Activated naive CD4-positive, alpha-beta T cell treated with anti-CD3 and anti-CD28 coated beads, Interleukin-2, amount 50 U/mL, for 72 hours (primary cell): ENCODE measurements at places on chromosomes 2 and 18. TPM values are rescaled to one million over a fixed set of nuclear protein-coding genes. Genes with fewer than 3 reads are reported as not detected.

GRCh38 chr2:681312-681711 is 4.1 kb upstream of the TMEM18 start:
- no peak for DNase-seq

GRCh38 chr2:68417926-68418325 is 49.2 kb downstream of the FBXO48 start:
- DNase-seq: no peak

DNA sequence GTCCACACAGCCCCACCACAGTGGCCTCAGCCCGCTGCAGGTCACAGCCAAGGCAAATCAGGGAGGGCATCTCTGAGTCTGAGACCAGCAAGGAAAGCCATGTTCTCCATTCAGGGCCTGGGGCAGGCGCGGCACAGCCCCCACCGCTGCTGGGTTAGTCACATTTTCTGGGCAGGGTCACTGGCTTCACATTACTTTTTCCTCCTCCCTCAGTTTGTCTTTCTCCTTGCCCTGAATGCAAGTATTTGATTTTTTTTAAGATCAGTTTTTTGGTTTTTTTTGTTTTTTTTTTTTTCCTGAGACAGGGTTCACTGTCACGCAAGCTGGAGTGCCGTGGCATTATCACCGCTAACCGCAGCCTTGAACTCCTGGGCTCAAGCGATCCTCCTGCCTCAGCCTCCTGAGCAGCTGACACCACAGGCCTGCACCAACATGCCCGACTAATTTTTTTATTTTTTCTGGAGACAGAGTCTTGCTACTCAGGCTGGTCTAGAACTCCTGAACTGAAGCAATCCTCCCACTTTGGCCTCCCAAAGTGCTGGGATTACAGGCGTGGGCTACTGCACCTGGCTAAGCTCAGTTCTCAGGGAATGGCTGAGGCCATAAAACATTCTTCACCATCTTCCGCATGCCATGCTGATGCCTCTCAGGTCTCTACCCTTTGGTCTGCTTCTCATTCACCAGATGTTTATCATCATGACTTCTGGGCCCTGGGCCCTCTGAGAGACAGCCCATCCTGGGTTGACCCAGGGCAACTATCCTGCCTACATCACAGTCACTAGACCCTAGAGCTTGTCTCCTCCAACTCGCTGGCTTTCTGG is 628 bp upstream of the CAPG start:
- DNase-seq: no peak

DNA sequence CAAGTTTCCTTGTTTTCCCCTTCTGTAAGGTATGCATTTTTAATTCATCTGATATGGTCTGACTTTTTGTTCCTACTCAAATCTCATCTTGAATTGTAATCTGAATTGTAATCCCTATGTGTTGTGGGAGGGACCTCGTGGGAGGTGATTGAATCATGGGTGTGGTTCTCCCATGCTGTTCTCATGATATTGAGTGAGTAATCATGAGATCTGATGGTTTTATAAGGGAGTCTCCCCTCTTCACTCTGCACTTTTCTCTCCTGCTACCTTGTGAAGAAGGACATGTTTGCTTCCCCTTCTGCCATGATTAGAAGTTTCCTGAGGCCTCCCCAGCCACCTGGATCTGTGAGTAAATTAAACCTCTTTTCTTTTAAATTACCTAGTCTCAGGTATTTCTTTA is 476.1 kb downstream of the LPIN1 start:
- DNase-seq: no peak

- DNase-seq: no peak
Measured at GRCh38 chr2:179239195-179239594, 25.4 kb downstream of the SESTD1 start.

- no peak for DNase-seq
Measured at GRCh38 chr2:68689553-68690537, 44.8 kb upstream of the ARHGAP25 start.

GRCh38 chr2:43469094-43469493 is 126.7 kb downstream of the THADA start:
- DNase-seq: no peak

GRCh38 chr2:118665784-118666529 is 181.5 kb downstream of the EN1 start:
- DNase-seq: no peak

- no peak for DNase-seq
Measured at GRCh38 chr2:30511122-30512083, 64.4 kb downstream of the LCLAT1 start.

DNA sequence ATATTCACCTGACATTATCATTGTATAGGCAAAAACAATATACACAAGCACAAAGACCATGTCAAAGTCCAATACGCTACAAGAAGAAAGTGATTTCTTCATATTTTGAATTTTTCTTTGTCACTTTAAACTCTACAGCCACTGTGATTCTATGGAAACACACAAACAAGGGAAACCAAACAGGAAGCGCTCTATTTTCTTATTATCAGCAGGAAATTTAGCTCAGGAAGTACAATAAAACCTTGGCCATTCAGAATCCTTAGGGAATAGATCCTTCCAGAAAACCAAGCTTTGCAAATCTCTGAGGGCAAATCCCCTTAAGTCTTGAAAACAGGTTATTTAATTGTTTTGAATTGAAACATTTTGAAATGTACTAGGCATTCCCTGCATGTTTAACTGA is 336.2 kb downstream of the EPHA4 start:
- no peak for DNase-seq

The RNF152 gene
- total RNA-seq: 0.59 TPM

The GRHL1 gene
- 0.88 TPM for total RNA-seq

The SNX17 gene
- 56.4 TPM for total RNA-seq
